ENCODE measurements at places on chromosomes 3 and 15. TPM values are rescaled to one million over a fixed set of nuclear protein-coding genes. Genes with fewer than 3 reads are reported as not detected.

CIB2 gene
- total RNA-seq: 17.4 TPM

MFN1 gene
- 56.0 TPM for total RNA-seq

DNA sequence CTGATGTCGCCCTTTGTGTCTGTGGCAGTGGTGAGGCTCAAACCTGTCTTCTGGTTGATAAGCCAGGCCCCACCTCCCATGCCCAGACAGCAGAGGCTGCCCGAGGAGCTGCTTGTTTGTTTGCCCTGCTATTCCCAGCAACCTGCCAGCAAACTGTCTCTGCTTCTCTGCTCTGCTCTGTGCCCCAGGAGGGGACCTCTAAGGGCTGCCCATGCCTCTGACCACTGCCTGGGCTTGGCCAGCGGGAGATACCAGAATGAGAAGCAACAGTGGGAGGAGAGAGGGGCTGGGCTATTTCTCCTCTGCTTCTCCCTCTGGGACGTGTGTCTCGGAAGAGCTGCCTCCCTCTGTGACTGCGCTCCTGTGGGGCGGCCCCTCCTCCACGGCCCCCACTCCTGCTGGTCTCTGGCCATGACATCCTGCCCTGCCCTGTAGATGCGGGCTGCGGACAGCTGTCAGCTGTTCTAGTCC is 213.1 kb downstream of the RPLP1 start:
- H3K4me3 ChIP-seq: no peak overlapping the region
- no peaks in the 10 kb centered on the region for H3K36me3 ChIP-seq
- H3K27ac ChIP-seq: no peak overlapping the region
- no peak for ATAC-seq
- peaks cover 46% of the 10 kb centered on the region for H3K27me3 ChIP-seq
- no peaks in the 10 kb centered on the region for H3K4me1 ChIP-seq

DNA sequence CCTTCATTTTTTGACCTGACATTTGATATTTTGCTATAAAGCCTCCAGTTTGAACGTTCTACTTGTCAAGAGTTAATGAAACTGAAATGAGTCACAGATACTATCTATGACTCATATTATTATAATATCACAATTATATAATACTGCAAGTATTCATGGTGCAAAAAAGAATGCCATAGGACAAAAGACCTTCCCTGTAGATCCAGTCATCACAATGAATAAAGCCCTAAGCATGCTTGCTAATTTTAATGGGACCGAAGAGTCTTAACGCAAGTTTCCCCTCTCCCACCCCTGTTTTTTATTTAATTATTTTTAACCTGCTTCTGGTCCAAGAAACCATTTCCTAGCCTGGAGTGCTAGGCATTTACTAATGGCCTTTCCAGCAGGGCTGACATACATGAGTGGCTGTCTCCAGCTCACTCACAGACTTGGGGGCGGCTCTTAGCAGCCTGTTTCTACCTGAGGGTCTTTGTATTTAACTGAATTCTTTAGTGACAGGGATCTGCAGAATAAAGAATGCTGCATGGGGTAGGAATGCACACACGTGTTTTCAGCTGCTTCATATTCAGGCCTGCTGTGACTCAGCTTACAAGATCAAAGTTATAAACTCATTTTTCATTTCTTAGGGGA is 61.2 kb downstream of the THBS1 start:
- H3K27ac ChIP-seq: peak overlapping the region; percentile 17
- ATAC-seq: peak; percentile 39
- no peak overlapping the region for H3K4me3 ChIP-seq
- peaks cover 48% of the 10 kb centered on the region for H3K4me1 ChIP-seq

RBMS3 gene
- total RNA-seq: 72.3 TPM

DNA sequence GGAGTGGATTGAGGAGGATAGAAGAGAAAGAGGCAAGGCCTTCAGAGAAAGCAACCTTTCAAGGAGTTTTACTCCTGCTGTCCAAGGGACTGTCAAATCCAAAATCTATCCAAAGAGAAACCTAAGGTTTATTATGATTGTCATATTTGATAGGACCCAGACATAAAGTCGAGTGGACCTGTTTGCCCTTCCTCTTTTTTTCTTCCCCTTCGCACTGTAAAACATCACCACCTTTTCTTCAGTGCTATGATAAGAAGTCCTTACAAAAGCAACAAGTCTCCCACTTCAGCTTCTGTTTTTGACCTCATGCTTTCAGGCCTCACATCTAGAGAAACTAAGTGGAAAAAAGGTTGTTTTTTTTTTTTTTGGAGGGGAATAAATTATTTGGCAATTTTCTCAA is 73.0 kb downstream of the TRPC1 start:
- ATAC-seq: no peak
- H3K27me3 ChIP-seq: no peaks in the 10 kb centered on the region
- H3K4me1 ChIP-seq: no peaks in the 10 kb centered on the region

- H3K36me3 ChIP-seq: no peaks in the 10 kb centered on the region
- H3K27ac ChIP-seq: no peak overlapping the region
- no peaks in the 10 kb centered on the region for H3K4me1 ChIP-seq
- H3K27me3 ChIP-seq: peaks cover 7% of the 10 kb centered on the region
- peak overlapping the region; percentile 64 for H3K4me3 ChIP-seq
These were observed 501 bp downstream of the NDN start for GRCh38 chr15:23686466-23687142.

FBLN2 gene
- total RNA-seq: 187 TPM

- no peaks in the 10 kb centered on the region for H3K36me3 ChIP-seq
- no peak overlapping the region for H3K27ac ChIP-seq
- peak; percentile 69 for ATAC-seq
- H3K27me3 ChIP-seq: peaks cover 38% of the 10 kb centered on the region
- peaks cover 6% of the 10 kb centered on the region for H3K4me1 ChIP-seq
These were observed 8.7 kb downstream of the ZDHHC19 start for GRCh38 chr3:196202516-196202970.

- H3K27ac ChIP-seq: no peak overlapping the region
- ATAC-seq: peak; percentile 71
- no peak overlapping the region for H3K4me3 ChIP-seq
- no peaks in the 10 kb centered on the region for H3K27me3 ChIP-seq
- H3K36me3 ChIP-seq: no peaks in the 10 kb centered on the region
These were observed 352.4 kb upstream of the ARHGEF26 start for GRCh38 chr3:153768561-153769469.

GRCh38 chr3:9109568-9109914 is 139.9 kb downstream of the SRGAP3 start:
- H3K36me3 ChIP-seq: no peaks in the 10 kb centered on the region
- peaks cover 21% of the 10 kb centered on the region for H3K4me1 ChIP-seq
- no peak overlapping the region for H3K4me3 ChIP-seq
- H3K27me3 ChIP-seq: no peaks in the 10 kb centered on the region
- ATAC-seq: peak; percentile 2
- H3K27ac ChIP-seq: no peak overlapping the region

GRCh38 chr15:73799466-73799865 is 46.3 kb upstream of the INSYN1 start:
- H3K36me3 ChIP-seq: no peaks in the 10 kb centered on the region
- no peaks in the 10 kb centered on the region for H3K27me3 ChIP-seq
- ATAC-seq: no peak
- peaks cover 28% of the 10 kb centered on the region for H3K4me1 ChIP-seq
- H3K4me3 ChIP-seq: no peak overlapping the region

OR5K2 gene
- not detected for total RNA-seq

IL17RB gene
- 0.31 TPM for total RNA-seq

LRRC31 gene
- 0.35 TPM for total RNA-seq

PDE12 gene
- 19.5 TPM for total RNA-seq

- H3K36me3 ChIP-seq: no peaks in the 10 kb centered on the region
- no peak overlapping the region for H3K4me3 ChIP-seq
- no peaks in the 10 kb centered on the region for H3K4me1 ChIP-seq
- H3K27me3 ChIP-seq: no peaks in the 10 kb centered on the region
- H3K27ac ChIP-seq: no peak overlapping the region
These were observed 32.1 kb downstream of the SLC22A14 start for GRCh38 chr3:38314112-38314763.

- no peak overlapping the region for H3K27ac ChIP-seq
- no peaks in the 10 kb centered on the region for H3K27me3 ChIP-seq
- H3K36me3 ChIP-seq: no peaks in the 10 kb centered on the region
- no peak for ATAC-seq
- no peak overlapping the region for H3K4me3 ChIP-seq
These were observed 329.2 kb downstream of the ULK4 start for GRCh38 chr3:41632700-41633099.

- H3K27me3 ChIP-seq: no peaks in the 10 kb centered on the region
- peak; percentile 91 for ATAC-seq
- H3K36me3 ChIP-seq: no peaks in the 10 kb centered on the region
- H3K4me3 ChIP-seq: peak overlapping the region; percentile 70
These were observed 42.7 kb downstream of the EIF2AK4 start for GRCh38 chr15:39976291-39977274.

IMP3 gene
- 79.8 TPM for total RNA-seq
